Stimulated activated CD4-positive, alpha-beta T cell treated with anti-CD3 and anti-CD28 coated beads, Interleukin-12 subunit alpha, Interleukin-12 subunit beta, amount 100 ng/mL, for 48 hours (primary cell): ENCODE measurements at places on chromosomes 1 and 21.

- DNase-seq = no peak
Observed at GRCh38 chr1:93000291-93000690, 39.0 kb upstream of the DIPK1A start.

DNA sequence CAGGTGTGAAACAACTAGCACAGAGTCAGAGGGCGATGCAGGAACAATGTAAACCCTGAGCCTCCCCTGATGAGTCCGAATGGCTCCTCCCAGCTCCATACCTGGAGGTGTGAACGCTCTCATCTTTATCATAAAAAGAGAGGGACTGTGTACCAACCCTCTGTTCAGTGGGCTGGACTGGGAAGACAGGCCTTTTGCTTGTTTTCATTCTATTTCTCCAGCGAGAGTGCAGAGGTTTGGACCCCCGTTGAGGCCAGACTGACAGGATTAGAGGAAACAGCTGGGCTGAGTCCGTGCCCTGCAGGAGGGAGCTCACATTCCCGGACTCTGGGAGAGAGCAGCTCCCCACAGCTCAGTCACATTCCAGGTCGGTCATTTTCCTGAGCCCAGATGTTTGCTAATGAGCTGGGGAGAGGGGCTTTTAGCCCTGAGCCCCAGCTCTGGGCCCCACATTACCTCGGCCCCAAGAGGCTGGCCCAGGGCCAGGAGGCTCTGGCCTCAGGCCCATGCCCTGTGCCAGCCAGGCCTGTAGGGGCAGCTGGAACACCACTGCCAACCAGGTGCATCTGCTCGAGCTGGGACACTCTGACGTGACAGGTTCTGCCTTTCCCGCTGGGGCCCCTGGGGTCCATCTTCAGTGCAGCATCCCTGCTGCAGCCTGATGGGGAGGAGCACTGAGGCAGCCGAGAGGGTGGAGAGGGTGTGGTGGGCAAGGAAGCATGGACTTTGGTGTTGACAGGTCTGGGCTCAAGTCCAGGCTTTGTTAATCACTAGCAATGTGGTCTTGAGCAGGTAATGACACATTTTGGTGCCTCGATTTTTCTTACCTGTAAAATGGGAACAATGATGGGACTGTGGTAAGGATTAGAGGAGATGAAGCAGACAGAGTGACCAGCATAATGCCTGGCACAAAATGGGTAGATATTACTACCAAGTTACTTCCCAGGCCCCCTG, 3.5 kb upstream of the NBL1 start:
- DNase-seq = no peak

- no peak for DNase-seq
Observed at GRCh38 chr1:230249695-230250480, 176.2 kb downstream of the PGBD5 start.

DNA sequence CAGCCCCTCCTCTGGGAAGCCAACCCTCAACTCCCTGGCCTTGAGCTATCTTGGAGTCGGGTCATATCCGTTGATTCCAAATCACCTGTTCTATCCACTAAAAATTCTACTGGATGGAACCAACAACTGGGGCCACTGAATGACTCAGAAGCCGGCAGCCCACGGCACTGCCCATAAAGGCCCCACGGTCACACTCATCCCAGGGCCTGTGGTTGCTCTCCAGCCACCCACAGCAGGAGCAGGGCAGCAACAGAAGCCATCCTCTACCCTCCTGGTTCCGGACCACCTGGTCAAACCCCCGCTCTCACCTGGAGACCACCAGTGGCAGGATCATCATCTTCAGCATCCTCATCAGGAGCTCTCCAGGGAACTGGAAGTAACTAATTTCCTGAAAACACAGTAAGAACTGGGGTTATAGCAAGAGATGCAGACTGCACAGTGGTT, 8.4 kb downstream of the SLC1A7 start:
- no peak for DNase-seq
